Bronchial epithelial cell (primary cell): ENCODE measurements at places on chromosomes 7 and 10. TPM values are rescaled to one million over a fixed set of nuclear protein-coding genes. Genes with fewer than 3 reads are reported as not detected.
A peak's percentile ranks its signal among the peaks of the same experiment; 100 is the strongest.

DNA sequence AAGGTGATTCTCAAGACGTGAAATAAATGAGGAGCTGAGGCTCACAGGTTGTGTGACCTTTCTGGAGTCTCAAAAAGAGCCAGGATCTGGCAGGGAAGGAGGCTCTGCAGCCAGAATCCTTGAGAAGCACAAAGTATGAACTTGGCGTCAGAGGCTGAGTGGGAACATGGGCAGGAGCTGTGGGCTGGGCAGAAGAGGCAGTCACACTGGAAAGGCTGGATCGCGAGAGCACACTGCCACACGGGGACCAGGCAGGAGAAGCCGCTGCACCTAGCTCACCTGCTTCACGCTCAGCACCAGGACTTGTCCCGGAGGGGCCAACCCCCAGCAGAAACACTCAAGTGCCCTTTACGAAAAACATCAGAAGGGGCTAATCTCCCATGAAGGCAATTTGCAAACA, 535.0 kb downstream of the TNS3 start:
- no peak for DNase-seq

- DNase-seq: no peak
Measured at GRCh38 chr10:5970527-5970926, 6.8 kb downstream of the IL15RA start.

DNA sequence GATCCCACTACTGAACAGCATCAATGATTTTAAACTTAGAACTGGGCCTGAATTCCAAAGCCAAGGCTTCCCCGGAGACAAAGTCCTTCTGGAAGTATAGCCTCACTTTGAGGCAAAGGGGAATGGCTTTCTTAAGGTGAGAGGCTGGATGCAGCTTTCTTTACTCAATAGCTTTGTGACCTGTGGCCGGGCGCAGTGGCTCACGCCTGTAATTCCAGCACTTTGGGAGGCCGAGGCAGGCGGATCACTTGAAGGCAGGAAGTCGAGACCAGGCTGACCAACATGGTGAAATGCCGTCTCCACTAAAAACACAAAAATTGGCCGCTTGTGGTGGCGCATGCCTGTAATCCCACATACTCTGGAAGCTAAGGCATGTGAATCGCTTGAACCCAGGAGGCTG, 3.2 kb upstream of the FGFR2 start:
- no peak for DNase-seq

Gene CFAP69
- 0.53 and 2.3 TPM in 2 replicates for total RNA-seq

DNA sequence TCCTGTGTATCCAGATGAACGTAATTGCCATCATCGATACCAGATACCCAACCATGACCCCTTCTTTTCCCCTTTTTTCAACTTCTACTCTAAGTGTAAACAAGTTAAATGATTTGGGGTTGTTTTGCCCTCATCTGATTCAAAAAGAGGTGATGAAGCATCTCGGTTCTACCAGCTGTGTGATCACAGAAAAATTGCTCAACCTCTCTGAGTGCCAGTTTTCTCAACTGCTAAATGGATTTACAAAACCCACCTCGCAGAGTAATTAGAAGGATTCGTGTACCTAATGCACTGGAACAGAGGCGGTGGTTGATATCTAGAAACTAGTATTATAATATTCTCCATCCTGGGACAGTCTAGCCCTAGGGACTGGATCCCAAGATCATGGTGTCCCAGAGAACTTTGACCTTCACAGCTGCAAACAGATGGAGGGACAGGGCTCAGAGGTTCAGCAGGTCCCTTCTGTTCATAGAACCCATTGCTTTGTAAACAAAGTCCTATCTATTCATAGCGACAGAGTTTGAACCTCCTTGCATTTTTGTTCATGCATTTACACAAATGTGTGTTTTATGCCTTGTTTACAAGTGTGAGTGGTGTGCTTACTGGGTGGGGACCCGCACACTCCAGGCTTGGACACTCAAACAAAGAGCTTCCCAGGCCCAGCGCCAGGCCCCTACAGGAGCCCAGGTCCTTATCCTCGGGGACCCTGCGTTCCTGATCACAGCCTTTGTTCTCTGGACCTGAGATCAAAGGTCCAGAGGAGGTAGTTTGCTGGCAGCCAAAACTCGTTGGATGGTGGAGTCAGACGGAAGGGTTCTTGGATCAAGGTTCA, 46.4 kb downstream of the CALML3 start:
- DNase-seq: no peak

- DNase-seq: no peak
Measured at GRCh38 chr10:14625192-14625631, 149.5 kb downstream of the FAM107B start.

- peak; percentile 19 for DNase-seq
Measured at GRCh38 chr10:43214071-43214955, 52.6 kb downstream of the RASGEF1A start.

Gene PLOD3
- 21.8 and 27.9 TPM in 2 replicates for total RNA-seq

DNA sequence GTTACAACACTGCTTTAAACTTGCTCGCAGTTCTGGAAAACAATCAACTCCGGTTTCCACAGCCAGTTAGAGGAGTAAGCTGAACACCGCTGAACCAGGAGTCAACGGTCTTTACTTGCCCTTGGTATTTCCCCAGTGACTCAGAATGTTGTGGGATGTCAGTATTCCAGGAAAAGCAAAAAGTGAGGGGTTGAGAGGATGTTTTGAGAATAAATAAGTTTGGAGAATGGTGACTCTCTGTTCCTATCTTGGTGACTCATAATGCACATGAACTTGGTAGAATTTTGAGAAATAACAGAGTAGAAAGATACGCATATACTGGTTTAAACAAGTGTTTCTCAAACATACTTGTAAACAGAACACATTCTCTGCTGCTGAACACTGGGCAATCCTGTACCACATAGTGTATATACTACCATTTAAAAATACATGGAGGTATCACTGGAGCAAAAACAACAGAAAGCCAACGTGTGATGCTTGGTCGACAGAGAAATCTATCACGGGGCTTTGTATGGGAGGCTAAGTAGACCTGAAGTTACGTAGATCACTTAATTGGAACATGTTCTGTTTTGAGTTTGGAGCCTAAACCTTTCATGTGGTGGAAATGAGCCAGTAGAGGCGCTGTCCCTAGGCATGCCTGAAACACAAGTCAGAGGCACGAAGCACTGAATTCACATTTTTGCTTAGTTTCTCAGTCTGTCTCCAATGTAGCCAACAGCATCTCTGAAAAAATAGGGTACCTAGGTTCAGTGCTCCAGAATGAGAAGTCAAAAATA, 534.3 kb downstream of the PARD3 start:
- DNase-seq: peak; percentile 97

GRCh38 chr7:34875481-34875880, 161.8 kb downstream of the DPY19L1 start:
- DNase-seq: no peak

DNA sequence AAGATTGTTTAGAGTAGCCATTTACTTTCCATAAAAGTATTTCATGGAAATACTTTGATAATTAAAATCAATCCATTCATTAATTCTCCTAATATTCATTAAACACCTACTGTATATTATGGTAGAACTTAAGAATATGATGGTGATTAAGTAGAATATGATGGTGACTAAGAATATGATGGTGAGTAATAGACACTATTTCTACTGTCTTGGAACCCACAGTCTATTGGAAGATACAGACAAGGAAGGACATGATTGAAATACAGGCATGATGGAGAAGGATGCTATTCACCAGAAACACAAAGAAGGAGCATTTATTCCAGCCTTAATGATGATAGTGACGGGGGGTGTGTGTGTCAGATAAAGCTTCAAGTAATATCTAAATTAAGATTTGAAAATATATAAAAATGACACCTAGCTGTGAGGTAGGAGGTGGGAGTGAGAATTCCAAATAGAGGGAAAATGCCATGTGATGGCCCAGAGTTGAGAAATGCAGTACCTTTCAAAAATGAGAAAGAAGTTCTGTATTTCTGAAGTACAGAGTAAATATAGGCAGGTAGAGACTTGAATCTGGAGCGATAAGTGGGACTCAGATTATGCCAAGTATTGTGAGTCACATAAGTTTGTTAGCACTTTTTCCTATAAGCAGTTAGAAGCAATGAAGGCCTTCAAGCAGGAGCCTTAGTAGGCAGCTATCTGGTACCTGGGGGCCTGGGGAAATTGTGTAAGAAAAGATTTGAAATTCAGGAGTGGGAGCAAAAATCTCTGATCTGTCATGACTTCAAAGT, 12.5 kb upstream of the CDK13 start:
- peak; percentile 98 for DNase-seq

- no peak for DNase-seq
Measured at GRCh38 chr7:1421946-1422345, 37.3 kb downstream of the MICALL2 start.
